Calu3 (cell line): ENCODE measurements at places on chromosomes 5 and 9. TPM values are rescaled to one million over a fixed set of nuclear protein-coding genes. Genes with fewer than 3 reads are reported as not detected.

DNA sequence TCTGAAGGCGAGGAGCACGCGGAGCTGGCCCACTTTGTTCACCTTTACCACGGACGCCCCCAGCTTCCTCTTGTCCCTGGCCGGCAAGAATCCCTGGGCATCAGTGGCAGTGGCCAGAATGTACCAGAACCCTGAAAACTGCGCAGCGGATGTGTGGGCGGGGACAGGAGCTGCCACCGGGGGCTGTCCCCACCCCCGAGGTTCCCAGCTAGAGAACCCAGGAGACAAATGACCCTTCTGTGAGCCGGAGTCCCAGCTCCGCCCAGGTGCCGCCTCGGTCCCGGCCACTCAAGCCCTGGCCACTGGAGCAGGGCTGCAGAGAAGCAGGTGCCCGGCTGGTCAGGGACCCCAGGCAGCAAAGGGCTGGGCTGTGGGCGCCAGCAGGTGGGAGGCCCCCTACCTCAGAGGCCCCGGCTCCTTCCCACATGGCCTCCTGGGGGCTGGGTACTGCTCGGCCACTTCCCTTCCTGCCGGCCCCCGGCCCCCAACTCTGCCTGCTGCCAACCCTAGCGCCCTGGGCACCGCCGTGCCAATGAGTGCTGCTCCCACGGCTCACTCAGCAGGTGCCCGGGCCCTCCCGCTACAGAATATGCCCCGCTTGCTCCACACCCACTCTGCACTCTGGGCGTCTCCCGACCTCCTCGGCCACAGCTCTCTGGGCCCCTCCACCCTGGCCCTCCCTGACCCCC lies 713 bp downstream of the LCN10 start:
- DNase-seq: no peak

Gene TLN1
- total RNA-seq: 91.1 and 98.7 TPM in 2 replicates

Gene BTNL9
- total RNA-seq: 5.0 and 5.8 TPM in 2 replicates

GRCh38 chr5:112795342-112795741 lies 57.7 kb downstream of the APC start:
- no peak for DNase-seq

GRCh38 chr9:132166599-132166998 lies 4.7 kb downstream of the NTNG2 start:
- no peak for DNase-seq

- no peak for DNase-seq
These were observed 30.8 kb upstream of the SMAD5 start for GRCh38 chr5:136101884-136102283.

DNA sequence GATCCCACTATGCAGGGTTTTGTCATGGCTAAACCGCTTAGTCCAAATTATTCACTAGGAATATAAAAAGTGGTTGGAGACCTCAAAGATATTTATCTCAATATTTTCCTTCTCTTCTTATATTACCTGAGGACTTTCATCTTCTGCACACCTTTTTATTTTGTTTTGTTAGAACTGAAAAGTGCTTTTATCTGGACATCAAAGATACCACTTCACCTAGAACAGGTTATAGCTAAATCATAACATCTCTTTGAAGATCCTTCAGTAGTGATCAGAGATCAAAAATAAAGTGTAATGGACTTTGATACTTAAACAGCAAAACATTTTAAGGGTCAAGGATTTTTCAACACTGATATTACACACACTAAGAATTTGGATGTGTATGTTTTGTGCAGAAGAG lies 160.2 kb downstream of the MCTP1 start:
- no peak for DNase-seq

DNA sequence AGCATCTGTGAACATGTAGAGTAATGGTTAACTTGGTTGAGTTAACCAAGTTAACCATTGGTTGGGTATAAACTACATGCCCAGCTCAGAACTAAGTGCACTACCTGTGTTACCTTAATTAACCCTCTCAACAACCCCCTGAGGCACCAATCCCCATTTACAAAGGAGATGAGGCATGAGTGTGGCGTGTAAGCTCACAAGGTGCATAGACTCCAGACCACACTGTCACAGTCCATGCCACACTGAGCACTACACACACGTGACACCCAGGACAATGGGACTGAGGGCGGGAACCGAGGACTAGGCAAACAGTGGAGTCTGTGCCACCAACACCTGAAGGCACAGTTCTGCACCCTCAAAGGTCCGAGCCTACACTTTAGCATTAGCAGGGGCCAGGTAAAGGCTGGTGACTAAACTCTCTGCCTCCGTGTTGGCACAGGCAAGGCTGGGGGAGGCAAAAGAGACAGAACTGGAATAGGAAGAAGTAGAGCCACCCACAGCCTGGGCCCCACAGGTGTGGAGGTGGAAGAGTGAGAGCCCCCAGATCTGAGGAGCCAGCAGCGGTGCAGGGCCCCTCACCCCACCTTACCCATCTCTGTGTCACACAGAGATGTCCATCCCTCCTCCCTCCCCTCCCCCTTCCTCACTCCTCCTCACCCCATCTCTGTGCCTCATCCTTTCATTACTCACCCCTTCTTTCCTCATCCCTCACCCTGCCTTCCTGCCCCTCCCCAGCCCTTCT lies 2.2 kb upstream of the DNAJB5 start:
- DNase-seq: no peak

- DNase-seq: no peak
These were observed 34.4 kb downstream of the RASA1 start for GRCh38 chr5:87302061-87302460.

DNA sequence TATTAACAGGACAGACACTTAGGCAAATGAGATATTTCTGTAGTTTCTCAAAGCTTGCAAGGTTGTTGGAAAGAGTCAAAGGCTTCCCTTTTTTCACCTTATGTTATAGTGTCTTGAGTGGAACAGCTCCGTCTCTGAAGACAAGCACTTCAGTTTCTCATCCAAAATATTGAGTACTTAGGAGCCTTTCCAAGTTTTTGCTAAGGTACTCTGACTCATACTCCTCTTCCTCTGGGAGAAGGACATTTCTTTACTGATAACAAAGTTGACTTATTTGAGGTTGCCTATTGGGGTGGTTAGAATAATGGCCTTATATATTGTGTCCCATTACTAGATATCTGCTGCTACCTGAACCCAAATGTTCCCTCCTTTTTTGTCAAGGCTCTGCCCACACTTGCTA lies 869.6 kb downstream of the MAT2B start:
- no peak for DNase-seq

DNA sequence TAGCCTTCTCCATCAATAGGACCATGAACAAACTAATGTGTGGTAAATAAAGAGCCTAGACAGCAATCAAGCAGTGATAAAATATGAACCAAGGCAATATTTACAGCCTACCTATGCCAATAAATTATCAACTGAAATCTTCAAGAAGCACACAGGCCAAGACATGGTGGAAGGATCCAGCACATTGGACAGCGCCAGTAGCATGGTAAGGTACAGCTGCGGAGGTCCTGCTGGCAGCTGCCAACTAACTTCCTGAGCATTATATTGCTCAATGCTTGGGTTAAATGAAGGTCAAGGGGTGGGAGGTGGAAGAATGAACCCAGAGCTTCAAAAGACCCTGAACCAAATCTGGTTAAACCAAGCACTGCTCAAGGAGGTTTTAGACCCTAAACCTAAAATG lies 16.5 kb upstream of the SPDL1 start:
- DNase-seq: no peak

- DNase-seq: no peak
These were observed 27.5 kb upstream of the DMAC1 start for GRCh38 chr9:7827056-7827455.

- no peak for DNase-seq
These were observed 38.7 kb upstream of the UBTD2 start for GRCh38 chr5:172322028-172322965.

- DNase-seq: no peak
These were observed 1496.1 kb upstream of the C9orf72 start for GRCh38 chr9:29069376-29069775.

GRCh38 chr9:2134391-2134790 lies 119.2 kb downstream of the SMARCA2 start:
- DNase-seq: no peak

- no peak for DNase-seq
These were observed 52.9 kb upstream of the SLC28A3 start for GRCh38 chr9:84393266-84393950.

DNA sequence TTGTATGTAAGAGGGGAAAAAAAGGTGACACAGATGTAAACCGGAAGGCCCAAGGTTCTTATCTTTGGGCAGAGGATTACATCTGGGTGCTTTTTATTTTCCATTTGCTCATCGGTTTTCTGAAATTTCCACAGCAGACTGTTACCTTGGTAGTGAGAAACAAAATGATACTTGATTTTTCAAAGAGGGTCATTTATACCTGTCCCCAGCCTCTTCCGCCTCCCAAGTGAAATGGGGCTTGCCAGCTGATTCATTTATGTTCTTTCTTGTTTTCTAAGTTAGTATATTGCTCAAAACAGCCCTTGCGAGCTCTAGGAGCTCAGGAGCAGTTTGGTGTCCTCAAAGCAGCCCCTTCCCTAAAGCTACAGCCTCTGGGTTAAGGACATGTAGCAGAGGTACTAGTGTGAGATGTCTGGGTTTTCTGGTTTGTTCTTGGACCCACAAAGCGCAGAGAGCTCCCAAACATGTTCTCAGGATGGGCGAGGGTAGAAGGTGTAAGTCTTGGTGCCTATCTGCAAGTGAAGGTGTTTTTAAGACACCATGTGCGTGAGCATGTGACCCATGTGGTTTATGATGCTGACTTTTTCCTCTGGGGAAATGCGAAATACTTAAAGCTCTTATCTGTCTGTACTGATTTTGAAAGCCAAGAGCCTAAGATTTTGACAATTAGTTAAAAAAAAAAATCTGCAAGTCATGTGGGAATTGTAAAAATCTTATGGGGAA lies 38.3 kb downstream of the DAPK1 start:
- no peak for DNase-seq

Gene ROPN1L
- 0.40 TPM in 1 of 2 replicates, not detected in the other for total RNA-seq

- peak; percentile 79 for DNase-seq
These were observed 51.7 kb upstream of the SEMA6A start for GRCh38 chr5:116626272-116626723.

GRCh38 chr5:179765400-179765799 lies 28.4 kb upstream of the LTC4S start:
- DNase-seq: no peak
